Stimulated activated CD4-positive, alpha-beta T cell treated with anti-CD3 and anti-CD28 coated beads, TNF-alpha, amount 100 ng/mL, for 4 hours (primary cell): ENCODE measurements at places on chromosomes 4 and X.

DNA sequence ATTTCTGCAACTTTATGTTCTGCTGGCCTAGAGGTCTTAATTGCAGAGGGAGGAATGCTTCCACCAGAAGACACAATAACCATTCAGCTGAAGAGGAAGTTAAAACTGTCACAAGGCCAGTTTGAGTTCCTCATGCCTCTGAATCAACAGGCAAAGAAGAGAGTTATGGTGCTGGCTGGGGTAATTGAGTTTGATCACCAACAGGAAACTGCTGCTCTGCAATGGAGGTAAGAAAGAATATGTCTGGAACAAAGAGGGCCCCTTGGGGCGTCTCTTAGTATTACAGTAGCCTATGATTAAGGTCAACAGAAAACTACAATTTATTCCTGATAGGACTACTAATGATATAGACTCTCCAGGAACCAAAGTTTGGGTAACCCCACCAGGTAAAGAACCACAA is 744.0 kb downstream of the FSTL5 start:
- DNase-seq, result no peak

DNA sequence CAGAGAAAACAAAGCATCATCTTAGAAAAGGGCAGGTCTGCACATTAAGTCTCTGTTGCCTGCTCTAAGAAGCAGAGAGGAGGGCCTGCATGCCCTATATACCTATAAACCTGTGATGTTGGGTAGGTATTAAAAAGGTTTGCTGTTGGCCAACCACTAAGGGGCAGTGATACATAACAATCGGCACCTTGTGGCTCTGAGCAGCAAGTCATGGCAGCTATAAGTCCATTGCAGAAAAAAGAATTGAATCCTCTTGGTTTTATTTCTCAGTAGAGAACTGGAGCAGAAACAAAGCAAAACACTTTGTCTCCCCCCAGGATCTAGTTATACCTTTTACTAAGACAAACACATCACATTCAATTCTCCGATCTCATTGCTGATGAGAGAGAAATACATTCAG is 1364.4 kb downstream of the STIM2 start:
- no peak for DNase-seq

- DNase-seq, result no peak
These were observed 155.5 kb downstream of the DHX15 start for GRCh38 chr4:24428850-24429249.

DNA sequence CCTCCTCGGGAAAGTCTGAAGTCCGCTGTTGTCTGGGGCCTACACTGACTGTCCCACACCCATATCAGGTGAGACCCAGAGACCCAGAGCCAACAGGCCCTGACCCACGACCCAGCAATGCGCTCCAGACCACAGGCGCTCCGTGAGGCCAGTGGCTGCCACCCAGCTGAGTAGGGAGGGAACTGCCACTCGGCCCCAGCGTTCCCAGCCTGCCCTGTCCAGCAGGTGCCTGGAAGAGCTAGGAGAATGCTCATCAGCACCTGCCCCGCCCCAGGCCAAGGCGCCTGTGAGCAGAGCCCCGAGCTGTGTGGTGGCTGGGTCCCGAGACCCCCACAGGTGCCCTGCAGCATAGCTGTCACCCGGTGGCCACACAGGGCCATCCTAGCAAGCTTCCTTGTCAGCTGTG is 2.7 kb downstream of the SPON2 start:
- no peak for DNase-seq

- DNase-seq, result no peak
These were observed 102.1 kb upstream of the TENM3 start for GRCh38 chr4:182141061-182141460.

GRCh38 chr4:83138946-83139345 is 24.4 kb upstream of the PLAC8 start:
- no peak for DNase-seq

DNA sequence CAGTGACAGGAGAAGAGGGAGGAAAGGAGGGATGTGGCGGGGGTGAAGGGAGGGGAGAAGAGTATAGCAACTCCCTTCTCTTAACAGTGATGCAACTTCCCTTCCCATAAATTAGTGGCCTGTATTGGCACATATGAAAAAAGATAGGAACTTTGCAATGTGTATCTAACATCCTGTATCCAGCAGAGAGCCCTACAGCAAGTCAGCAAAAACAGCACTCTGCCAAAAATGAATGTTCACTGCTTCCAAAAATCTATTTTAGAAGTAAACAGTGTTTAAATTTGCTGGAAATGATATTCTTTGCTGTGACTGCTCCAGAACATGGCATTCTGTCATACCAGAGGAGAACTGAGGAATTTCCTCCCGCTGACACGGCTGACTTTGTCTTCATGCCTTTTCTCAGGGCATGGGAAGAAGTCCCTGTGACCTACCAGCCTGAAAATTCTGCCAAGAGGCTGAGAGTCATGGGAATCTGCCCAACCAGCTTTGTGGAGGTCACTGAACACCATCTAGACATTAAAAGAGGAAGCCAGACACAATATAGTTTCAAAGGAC is 343.4 kb upstream of the RASGEF1B start:
- no peak for DNase-seq

GRCh38 chr4:26568446-26568994 is 15.4 kb upstream of the TBC1D19 start:
- no peak for DNase-seq

GRCh38 chrX:17033225-17033624 is 86.8 kb downstream of the REPS2 start:
- DNase-seq, result no peak

DNA sequence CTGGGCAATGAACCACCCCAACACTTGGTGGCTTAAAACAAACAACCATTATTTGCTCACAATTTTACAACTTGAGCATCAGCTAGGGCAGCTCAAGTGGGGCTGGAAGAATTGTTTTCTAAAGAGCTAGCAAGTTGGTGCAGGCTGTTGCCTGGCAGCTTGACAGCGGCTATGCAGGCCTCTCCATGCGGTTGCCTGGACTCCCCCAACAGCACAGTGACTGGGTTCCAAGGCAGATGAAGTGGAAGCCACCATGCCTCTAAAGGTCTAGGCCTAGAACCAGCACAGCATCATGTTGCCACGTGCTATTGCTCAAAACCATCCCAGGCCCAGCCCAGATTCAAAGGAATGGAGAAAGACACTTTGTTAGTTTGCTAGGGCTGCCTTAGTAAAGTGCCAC is 114.8 kb downstream of the BCOR start:
- DNase-seq, result no peak

GRCh38 chrX:147770858-147771257 is 140.9 kb upstream of the FMR1 start:
- no peak for DNase-seq

DNA sequence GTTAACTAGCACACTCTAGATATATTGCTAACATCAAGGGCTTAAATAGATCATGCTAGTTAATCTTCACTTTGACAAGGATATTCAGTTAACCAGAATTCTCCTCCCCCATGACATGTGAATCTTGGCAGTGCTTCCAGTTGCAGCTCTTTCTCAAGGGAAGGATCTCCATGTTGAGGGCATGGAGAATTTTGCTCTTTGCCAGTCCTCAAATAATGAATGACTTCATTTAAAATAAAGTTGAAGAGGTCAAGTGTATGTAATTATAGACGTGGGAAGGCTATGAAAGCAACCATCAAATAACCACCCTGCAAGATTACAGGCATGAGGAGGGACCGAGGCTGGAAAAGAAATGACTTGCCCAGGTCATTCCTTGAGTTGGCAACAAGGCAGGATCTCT is 87.3 kb upstream of the CPEB2 start:
- no peak for DNase-seq

DNA sequence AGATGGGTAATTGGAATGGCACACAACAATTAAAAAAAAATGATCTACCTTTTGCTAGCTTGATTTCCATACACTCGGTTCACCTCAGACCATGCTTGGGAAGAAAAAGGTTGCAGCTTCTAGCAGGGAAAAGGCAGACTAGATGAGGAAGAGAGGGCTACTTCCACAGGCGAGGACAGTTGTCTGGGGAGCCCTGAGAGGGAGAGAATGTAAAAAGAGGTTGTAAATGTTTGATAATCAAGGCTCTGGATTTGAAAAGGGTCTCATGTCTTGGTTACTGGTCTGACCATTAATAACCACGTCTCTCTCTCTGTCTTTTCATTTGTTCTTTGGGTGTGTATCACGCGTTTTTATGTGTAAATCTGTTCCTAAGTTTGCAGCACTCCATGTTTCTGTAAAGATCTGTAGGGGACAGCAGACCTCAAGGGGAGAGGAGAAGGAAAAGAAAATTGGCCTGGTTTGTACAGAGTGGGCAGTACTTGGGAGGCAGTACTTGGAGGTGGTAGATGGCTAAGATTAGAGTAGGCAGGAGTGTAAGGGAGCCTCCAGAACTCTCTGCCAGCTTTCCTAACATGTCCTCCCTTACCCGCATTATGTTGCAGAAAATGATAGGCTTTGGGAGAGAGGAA is 750 bp downstream of the ARMCX5 start:
- DNase-seq, result no peak

DNA sequence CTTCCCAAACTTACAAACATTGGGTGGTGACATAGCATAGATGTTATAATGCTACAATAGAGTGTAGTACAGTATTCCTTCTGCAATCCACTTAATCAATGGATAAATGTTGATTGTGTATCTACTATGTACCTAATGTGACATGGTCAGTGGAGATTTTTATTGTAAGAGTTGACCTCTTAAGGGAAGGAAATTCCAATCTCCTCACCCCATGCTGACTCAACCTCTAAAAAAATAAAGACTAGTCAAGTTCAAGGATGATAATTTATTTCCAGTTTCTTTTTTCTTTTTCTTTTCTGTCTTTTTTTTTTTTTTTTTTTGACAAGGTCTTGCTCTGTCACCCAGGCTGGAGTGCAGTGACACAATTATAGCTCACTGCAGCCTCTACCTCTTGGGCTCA is 206.5 kb upstream of the STS start:
- DNase-seq, result no peak

GRCh38 chr4:90419124-90419711 is 292.0 kb downstream of the CCSER1 start:
- no peak for DNase-seq

- DNase-seq, result no peak
These were observed 94.8 kb downstream of the GPRIN3 start for GRCh38 chr4:89212666-89213381.

DNA sequence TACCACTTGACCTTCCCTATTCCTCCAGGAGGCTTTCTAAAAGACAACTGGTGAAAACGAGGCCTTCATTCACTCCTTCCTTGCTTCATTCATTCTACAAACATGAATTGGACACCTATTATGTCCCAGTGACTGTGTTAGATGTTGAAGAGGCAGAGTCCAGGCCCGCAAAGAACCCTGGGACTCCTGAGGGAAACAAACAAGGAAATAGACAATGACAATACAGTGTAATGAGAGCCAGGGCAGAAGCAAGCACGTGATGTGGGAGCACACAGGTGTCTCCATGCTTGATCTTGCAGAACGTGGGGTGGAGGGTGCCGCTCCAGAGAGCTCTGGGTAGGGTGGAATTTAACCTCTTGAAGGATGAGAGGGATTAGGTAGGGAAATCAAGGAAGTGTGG is 137.6 kb upstream of the KLF3 start:
- DNase-seq, result no peak

- no peak for DNase-seq
These were observed 907 bp downstream of the LHFPL1 start for GRCh38 chrX:112678831-112679230.

- DNase-seq, result no peak
These were observed 161.4 kb downstream of the ENOX2 start for GRCh38 chrX:130741584-130741983.

GRCh38 chr4:81137446-81137845 is 77.6 kb downstream of the PRKG2 start:
- DNase-seq, result no peak

DNA sequence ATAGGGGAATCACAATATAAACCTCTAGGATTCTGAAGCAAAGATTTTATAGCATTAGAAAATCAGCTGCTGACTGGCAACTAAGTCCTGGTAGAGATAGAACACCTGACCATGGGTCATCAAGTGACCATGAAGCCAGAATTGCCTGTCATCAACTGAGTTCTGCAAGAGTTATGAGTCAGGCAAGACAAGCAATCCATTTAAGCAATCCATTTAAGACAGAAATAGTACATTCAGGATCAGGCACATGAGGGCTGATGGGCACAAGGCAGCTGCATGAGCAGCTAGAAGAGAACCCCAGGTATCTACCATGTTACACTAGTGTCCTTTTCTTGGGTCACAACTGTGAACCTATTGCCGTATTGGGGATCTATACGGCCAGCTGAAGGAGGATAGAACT is 98.9 kb downstream of the SPRY1 start:
- no peak for DNase-seq

DNA sequence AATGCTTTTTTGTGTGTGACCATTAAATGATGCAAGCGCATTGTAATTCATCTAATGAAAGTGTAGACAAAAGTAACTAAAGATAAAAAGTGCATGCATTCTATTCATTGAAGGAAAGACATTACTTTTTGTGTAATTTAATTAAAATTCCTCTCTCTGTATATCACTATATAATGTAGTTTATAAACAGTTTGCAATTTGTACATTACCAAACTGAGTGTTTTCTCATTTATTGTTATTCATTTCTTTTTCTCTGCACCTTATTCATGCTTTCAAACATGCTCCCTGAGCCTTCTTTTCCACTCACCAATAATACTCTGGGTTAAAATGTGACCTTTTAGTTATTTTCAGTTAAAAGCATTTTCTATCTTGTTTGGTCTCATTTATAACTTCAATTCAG is 713.7 kb upstream of the AADAT start:
- DNase-seq, result no peak

DNA sequence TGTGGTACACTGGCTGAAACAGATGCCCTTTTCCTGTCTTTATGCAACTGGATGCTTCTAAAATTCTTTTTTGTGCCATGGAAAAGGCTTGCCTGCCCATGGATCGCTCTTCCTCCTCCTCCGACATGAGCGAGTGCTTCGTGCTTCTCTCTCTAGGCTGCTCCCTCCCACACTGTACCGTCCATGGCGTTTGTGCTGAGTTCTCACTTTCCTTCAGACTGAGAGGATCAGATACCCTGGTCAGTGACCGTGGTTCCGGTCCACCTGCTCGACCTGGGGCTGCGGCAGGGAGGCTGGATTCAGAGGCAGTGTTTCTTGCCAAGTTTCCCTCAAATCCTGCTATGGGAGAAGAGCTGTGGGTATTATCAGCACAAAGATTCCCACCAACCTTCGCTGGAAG is 10.2 kb upstream of the CLDN24 start:
- DNase-seq, result no peak

- DNase-seq, result no peak
These were observed 13.2 kb downstream of the GNPDA2 start for GRCh38 chr4:44713125-44713524.

GRCh38 chr4:141686879-141687278 is 50.5 kb downstream of the IL15 start:
- no peak for DNase-seq

GRCh38 chr4:173990126-173990868 is 293.2 kb downstream of the FBXO8 start:
- DNase-seq, result no peak
